ENCODE measurements at places on chromosomes 4 and X.
A peak's percentile ranks its signal among the peaks of the same experiment; 100 is the strongest.

DNA sequence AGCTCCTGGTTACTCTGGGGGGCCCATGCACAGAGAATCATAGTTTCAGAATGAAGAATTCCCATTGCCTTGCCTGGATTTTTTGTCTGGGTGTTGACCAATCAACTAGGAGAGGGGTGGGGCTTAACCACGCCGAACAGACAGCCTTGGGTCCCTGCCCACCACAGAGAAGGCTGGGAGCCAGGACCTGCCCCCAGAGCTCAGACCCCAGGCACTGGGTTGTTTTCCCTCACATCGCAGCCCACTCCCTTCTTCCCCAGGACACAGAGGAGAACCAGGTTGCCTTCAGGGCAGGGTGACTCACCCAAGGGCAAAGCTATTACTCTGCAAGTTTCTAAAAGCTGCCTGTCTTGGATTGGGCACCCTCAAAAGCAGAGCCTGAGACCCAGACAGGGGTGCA lies 23.3 kb upstream of the CRMP1 start:
- no peak for DNase-seq

DNA sequence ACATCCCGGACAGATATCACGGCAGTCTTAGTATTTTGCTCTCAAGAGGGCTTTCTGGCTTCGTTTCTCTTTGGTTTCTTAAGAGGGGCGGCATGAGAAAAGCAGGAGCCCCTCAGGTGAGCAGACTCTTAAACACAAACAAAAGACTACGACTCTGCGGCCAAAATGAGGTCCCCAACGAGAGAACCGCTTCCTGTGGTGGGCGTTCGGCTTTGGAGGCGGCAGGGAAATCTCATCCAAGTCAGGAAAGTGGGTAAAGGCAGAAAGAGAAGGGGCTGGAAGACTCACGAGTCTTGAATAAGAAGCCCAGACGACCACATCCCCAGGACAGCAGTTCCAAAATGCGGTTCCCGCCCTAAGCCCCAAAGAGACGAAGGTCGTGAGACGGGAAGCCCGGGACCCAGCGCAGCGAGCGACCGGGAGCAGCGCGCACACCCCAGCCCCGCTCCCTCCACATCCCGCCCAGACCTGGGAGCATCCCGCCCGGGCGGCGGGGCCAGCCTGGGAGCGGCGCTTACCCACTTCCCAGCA lies 409 bp downstream of the UGDH start:
- no peak for DNase-seq

- no peak for DNase-seq
These were observed 79.6 kb downstream of the AFF2 start for GRCh38 chrX:148580016-148580415.

- no peak for DNase-seq
These were observed 669 bp downstream of the TMEM150C start for GRCh38 chr4:82560853-82561785.

- DNase-seq: no peak
These were observed 130.8 kb downstream of the ZAR1 start for GRCh38 chr4:48620831-48621230.

DNA sequence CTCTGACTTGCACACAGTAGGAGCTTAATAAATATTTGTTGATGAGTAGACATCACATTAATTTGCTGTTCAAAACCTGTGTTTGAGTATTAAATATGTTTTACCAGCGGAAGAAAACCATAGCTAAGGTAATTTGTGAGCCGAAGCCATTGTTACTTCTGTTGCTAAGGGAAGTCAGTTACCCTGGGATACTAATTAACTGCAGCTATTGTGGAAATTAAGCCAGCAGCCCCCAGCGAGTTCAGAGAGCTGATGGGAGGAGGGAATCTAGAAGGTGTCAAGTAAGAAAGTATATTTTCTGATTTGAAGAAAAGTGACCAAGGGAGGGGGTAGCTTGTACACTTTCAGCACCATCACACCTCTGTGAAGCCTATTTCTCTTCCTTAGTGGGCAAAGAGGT lies 76.7 kb upstream of the IGSF1 start:
- DNase-seq: no peak

GRCh38 chr4:98557194-98557892 lies 101.1 kb downstream of the TSPAN5 start:
- no peak for DNase-seq

- DNase-seq: no peak
These were observed 10.2 kb upstream of the HPGD start for GRCh38 chr4:174532445-174532844.

GRCh38 chr4:40721730-40722171 lies 28.0 kb upstream of the NSUN7 start:
- DNase-seq: no peak

- no peak for DNase-seq
These were observed 23.1 kb upstream of the C1GALT1C1 start for GRCh38 chrX:120653000-120653399.

DNA sequence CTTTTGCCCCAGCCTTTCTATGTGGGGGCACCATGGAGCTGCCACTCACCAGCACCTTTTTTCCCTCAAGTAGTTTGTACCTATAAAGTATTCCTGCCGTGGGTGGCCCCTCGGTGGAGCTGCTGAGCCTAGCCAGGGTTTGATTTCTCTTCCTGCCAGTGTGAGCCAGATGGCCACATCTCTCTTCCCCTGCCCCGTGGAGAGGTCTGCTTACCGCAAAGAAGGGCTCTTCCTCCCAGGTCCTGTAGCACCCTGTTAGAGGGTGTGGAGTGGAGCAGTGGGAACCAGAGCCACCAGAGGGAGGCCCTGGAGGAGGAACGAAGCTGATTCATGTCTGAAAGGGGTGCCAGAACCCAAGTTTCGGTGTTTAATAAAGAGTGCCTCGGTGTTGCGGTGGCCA lies 95.4 kb downstream of the PTTG2 start:
- no peak for DNase-seq

DNA sequence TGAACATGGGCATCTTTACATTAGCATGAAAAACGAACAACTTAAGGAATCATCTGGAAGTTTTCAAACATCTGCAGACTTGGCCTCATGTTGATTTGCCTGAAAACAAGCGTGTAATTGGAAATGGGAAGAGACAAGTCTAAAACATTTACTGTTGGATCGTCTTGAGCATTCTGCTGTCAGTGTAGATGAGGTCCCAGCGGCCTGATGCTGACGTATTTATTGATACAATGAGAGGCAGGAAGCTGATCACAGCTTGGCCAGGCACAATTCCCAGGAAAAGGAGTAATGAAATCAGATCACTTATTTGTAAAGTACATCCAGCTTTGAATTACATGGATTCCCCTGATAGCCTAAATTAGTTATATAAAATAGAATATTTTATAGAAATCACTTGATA lies 210.6 kb downstream of the CLCN4 start:
- peak; percentile 45 for DNase-seq

DNA sequence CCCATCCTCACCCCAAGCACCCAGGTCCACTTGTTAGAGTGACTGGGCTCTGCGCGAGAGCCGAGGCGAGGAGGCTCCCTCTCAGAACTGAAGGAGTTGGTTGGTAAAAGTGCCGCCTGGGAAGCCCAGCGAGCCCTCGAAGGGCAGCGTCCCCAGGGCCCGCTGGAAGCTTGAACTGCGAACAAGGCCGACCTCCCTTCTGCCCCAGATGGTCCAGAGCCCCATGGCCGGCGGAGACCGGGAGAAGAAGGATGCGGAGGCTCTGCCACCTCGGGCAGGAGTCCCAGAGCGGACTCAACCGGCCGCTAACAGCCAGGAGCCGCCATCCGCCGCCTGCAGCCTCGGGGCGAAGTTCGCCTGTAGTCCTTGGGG lies 116.3 kb upstream of the TEX13C start:
- DNase-seq: no peak

GRCh38 chr4:183876268-183876934 lies 28.7 kb upstream of the STOX2 start:
- DNase-seq: peak; percentile 52

All from muscle of arm (tissue), 14 donors.